ENCODE measurements at places on chromosomes 5 and 9.

- DNase-seq, result no peak
These were observed 24.6 kb downstream of the CSF2 start for GRCh38 chr5:132098151-132098594.

- DNase-seq, result peak; percentile 47
These were observed 6.1 kb upstream of the AFAP1L1 start for GRCh38 chr5:149265597-149265996.

DNA sequence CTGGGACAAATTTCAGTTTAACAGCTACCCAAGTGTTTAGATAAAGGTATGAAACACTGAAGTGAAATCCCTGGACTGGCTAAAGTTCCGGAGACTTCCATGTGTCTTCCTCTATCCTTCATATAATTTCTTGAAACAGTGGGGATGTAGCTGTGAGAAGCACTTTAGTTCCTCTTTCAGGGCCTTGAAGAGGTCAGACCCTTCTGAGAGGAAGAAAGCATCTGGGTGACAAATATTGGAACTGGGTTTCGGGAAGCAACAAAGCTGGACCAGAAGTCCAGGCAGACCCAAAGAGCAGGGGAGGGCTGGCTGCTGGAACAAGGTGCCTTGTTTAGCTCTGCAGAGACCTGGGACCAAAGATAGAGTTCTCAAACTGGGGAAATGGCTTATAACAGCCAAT, 75.4 kb upstream of the ZFAND5 start:
- DNase-seq, result no peak

DNA sequence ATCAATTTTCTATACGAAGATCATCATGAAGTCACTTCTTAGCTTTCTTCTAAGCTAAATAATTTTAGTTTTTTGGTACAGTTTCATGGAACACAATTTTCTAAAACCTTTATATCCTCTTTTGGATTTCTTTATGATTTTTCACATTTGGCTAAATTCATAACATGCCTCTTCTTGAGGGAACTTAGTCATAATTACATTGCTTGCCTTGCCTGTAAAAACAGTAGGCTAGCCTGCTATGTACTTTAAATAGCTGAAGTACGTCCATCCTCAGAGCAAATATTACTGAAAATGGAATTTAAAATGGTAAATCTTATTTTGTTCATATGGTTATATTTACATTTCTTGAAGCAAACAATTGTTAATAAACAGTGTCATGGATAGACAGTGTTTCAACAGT, 225.0 kb downstream of the VPS13A start:
- peak; percentile 33 for DNase-seq

GRCh38 chr5:174514983-174515394, 209.4 kb upstream of the MSX2 start:
- no peak for DNase-seq

GRCh38 chr9:34426347-34427074, 31.9 kb downstream of the FAM219A start:
- DNase-seq, result no peak

DNA sequence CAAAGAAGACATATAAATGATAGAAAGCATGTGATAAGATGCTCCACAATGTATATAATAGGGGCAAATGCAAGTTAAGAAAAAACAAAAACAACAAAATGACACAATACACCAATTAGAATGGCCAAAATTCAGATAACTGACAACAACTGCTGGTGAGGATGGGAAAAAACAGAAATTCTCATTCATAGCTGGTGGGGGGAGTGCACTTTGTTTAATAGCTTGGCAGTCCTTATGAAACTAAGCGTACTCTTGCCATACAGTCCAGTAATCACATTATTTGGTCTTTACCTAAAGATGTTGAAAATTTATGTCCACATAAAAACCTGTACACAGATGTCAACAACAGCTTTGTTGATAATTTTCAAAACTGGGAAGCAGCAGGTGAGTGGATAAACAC, 791.1 kb upstream of the CDH10 start:
- no peak for DNase-seq

DNA sequence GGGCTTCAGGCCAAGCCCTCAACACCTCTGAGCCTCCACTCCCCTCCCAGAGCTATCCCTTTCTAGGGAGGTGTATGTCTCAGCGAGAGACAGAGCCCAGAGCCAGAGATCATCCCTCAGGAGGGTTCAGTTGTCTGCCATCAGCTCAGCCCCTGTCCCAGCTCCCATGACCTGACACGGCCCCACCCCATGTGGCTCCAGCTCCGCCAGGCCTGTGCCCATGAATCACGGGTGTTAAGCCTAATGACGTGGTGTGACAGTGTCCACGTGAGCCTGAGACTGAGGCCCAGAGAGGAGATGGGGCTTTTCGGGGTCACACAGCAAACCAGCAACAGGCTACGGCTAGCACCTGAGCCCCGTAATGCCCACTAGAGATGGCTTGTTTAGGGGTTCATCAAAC, 60.9 kb upstream of the ORM1 start:
- DNase-seq, result no peak

DNA sequence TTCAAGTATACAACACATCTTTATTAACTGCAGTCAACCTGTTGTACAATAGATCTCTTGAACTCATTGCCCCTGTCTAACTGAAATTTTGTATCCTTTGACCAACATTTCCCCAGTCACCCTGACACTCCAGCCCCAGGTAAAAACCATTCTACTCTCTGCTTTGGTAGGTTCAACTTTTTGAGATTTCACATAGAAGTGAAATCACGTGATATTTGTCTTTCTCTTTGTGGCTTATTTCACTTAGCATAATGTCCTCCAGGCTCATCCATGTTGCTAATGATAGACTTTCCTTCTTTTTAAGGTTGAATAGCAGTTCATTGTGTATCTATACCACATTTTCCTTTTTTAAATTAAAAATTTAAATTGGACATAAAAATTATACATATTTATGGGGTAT, 126.5 kb upstream of the MAN2A1 start:
- no peak for DNase-seq

- no peak for DNase-seq
These were observed 49.4 kb downstream of the GGTA1 start for GRCh38 chr9:121450241-121450640.

GRCh38 chr5:5456858-5457257, 34.4 kb downstream of the ICE1 start:
- no peak for DNase-seq

DNA sequence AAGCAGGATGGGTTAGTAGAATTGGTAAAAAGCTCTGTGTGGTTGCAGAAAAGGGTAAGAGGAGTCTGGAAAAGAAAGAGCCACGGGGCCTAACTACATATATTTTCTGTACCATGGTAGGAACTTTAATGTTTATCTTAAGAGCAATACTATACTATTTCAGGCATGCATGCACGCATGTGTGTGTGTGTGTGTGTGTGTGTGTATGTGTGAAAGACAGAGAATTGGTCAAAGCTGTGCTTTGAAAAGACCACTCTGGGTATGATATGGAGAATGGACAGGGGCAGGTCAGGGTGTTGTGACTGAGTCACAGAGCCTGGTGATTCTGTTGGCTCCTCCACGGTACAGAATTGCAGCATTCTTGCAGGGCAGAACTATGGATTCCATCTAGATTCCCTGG, 339.3 kb downstream of the SLIT3 start:
- DNase-seq, result peak; percentile 50

GRCh38 chr5:145246961-145247744, 588.0 kb downstream of the PRELID2 start:
- peak; percentile 20 for DNase-seq

GRCh38 chr9:75911390-75911789, 20.9 kb downstream of the PCSK5 start:
- DNase-seq, result no peak

GRCh38 chr5:102048940-102049339, 247.1 kb downstream of the SLCO4C1 start:
- DNase-seq, result no peak

- no peak for DNase-seq
These were observed 62.4 kb downstream of the FGF18 start for GRCh38 chr5:171481571-171482433.

GRCh38 chr5:132010645-132010988, 841 bp downstream of the ACSL6 start:
- no peak for DNase-seq

DNA sequence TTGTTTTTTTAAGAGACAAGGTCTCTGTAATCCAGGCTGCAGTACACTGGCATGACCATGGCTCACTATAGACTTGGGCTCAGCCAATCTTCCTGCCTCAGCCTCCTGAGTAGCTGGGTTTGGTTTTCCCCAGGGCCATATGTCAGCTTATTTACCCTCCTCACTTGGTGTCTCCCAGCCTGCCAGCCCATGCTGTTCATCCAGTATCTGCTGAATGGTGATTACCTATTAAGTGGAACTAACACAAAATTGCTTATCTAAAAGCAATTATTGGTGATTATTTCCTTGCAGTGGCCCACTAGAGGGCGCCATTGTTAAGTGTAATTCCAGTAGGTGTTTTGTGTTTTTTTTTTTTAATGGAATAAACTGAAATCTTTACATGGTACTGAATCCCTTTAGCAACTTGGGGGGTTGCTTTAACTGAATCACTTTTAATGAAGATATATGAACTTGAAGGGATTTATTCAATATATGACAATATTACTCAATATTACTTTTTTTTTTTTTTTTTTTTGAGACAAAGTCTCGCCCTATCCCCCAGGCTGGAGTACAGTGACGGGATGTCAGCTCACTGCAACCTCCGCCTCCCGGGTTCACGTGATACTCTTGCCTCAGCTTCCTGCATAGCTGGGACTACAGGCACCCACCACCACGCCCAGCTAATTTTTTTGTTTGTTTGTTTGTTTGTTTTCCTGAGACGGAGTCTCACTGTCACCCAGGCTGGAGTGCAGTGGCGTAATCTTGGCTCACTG, 13.8 kb downstream of the EXOSC2 start:
- peak; percentile 63 for DNase-seq

GRCh38 chr5:14243766-14244165, 100.6 kb downstream of the TRIO start:
- DNase-seq, result no peak

- DNase-seq, result no peak
These were observed 498.8 kb downstream of the KIF4B start for GRCh38 chr5:155512329-155512728.

DNA sequence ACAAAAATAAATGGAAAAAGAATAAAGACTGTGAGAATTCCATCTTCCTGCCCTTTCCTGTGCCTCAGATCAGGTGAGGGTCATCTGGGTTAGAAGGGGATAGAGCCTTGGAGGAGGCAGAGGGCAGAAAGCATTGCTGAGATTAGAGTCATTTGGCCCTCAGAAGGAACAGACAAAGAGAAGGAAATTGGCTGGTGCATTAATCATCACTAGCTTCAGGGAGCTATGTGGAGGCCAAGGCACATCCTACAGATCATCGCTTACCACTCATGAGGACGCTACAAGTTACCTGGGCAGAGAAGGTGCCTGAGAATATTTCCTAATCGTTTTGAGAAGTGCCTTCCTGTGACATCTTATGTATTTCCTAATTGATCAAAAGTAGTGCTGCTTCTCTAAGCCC, 74.5 kb downstream of the C7 start:
- DNase-seq, result no peak

DNA sequence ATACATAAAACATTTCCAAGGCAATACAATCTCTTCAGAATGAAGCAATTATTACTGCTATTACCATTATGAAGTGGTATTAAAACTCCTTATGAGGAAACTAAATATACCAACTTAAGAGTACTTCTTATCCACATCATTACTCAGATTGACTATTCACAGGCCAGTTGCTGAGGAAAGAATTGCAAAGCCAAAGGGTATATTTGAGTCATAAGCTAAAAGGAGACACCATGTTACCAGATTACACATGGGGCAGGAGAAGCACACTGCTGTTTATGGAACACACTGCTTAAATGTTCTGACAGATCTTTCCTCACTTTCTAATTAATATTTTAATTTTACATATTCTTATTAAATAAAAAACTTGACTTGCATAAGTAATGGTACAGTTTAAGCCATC, 1726.4 kb upstream of the NUDT12 start:
- DNase-seq, result no peak

GRCh38 chr5:171437286-171437821, 17.9 kb downstream of the FGF18 start:
- DNase-seq, result no peak

- no peak for DNase-seq
These were observed 245.3 kb downstream of the ENC1 start for GRCh38 chr5:74394916-74395880.

GRCh38 chr5:175452166-175452565, 8.2 kb upstream of the DRD1 start:
- no peak for DNase-seq

- DNase-seq, result no peak
These were observed 10.7 kb downstream of the PRUNE2 start for GRCh38 chr9:76895186-76895585.

GRCh38 chr5:35038891-35039290, 8.9 kb downstream of the AGXT2 start:
- no peak for DNase-seq

DNA sequence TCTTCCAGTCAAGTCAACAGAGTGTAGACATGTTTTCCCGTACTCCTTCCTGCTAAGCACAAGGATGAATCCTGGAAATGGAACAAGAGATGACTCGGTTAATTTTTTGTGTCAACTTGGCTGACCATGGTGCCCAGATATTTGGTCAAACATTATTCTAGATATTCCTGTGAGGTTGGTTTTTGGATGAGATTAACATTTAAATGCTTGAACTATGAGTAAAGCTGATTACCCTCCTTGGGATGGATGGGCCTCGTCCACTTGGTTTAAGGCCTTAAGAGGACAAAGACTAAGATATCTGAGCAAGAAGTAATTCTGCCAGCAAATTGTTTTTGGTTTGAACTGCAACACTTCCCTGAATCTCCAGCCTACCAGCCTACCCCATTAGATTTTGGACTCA, 338.1 kb upstream of the MSX2 start:
- peak; percentile 58 for DNase-seq

DNA sequence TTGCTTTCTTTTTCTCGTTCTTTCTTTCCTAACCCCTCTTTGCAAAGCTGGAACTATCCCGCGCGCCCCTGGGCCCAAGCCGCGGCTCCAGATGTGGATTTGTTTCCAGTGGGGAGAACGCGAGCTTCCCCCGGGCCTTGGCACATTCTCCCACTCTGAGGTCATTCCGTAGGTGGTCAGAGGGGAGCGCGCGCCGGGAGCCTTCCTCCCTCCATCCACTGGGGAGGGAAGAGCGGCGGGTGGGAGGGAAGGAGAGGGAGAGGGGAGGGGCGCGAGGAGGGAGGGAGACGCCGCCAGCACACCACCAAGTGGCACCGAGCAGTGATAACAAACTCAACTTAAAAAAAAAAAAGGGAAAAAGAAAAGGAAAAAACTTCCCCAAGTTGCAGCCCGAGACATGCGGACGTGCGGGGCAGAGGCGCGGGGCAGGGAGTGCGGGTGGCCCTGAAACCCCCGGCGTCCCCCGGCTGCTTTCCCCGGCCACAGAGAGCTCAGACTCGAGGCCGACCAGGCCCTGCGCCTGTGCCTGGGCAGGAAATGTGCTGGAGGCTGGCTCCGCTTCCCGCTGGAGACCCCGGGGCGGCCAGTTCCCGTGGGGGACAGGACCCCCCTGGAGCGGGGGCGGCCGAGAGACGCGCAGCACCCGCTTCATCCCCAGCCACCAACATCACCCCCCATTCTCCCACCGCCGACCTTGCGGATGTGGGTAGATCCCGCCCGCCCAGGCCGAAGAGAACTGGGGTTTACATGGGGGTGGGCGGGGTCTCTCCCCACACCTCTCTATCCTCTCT, 3.1 kb downstream of the IER5L start:
- peak; percentile 94 for DNase-seq
